ENCODE measurements at places on chromosomes 12 and 14.

DNA sequence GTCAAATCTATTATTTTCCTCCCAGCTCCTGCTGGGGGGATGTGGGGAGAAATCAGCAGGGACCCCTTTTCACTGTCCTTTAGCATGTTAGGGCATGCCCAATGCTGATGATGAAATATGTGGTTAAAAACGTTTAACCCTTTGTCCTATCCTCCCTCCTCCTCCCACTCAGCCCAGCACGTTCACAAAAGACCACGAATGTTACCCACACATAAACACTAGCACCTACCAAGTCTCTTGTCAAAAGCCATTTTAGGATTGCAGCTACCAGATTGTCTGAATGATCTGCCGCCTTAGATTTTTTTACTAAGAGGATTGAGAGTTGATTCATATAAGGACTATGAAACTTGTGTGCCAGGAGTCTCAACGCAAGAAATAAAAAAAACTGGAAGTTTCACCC is 70.4 kb downstream of the TBK1 start:
- no peak for DNase-seq

DNA sequence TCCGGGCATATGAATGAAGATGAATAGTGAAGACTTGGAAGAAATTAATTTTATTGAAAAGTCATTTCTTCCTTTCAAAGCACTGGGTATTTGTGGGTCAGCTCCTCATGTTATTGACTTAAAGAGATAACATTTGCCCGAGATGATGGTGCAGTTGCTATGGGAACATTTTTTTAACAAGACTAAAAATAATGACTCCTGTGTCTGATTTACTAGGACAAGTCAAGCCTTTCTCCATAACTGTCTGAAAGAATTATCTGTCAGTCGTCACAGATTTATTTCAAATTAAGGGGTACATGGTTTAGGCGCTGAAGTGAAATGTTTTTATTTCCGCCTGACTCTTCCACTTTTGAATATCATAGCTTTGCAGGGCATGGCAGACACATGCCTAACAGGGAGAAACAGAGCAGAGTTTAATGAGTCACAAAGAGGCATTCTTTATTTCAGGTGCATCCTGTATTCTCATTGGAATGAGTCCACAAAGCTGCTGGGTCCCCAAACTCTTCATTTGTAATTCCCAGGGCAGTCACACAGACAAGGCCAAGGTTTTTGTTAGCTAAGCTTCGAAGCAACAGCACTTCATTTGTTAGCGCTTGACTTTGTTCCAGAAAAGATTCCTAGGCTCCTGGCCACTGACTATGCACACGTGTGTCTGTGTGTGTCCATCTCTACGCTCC is 4.3 kb upstream of the GPHB5 start:
- DNase-seq = no peak

DNA sequence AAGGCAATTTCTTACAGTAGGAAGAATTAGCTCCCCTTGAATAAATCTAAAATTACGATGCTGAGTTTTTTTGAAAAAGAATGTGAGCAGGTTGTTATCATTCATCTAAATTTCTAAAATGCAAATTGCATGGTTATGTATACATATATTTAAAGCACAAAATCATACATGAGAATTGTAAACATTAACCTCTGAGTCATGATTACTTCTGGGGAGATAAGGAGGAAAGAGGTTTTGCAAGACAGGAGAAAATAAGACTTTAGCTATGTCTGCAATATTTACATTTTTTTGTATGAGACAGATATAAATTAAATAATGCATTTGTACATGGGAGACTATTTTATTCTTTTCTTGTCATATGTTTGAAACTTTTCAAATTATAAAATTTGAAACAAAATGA is 72.2 kb downstream of the TSPAN8 start:
- DNase-seq = no peak

GRCh38 chr12:94158666-94159065 is 10.3 kb downstream of the PLXNC1 start:
- DNase-seq = no peak

DNA sequence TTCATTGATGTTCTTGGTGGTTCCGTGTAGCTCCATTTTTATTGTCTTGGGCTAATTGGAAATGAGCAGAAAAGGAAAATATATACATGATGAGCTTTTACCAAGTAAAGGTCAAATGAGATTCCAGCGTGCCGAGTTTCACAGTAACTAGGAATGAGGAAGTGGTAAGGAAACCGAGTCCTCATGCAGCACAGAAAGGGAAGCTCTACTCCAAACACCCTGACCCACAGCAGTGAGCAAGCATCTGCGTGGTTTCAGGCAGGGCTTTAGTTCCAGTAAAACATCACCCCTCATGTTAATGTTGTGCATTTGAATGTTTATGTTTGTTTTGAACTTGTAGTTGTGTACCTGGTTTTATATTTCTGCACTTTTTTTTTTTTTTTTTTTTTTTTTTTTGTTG is 208.0 kb downstream of the SLC41A2 start:
- no peak for DNase-seq

- DNase-seq = no peak
These were observed 89.1 kb downstream of the FOXN4 start for GRCh38 chr12:109219938-109220337.
